ENCODE measurements at places on chromosomes 1 and 21. TPM values are rescaled to one million over a fixed set of nuclear protein-coding genes. Genes with fewer than 3 reads are reported as not detected.
A peak's percentile ranks its signal among the peaks of the same experiment; 100 is the strongest.

GRCh38 chr1:207239874-207240273, 81.6 kb upstream of the CD55 start:
- no peak for DNase-seq

DNA sequence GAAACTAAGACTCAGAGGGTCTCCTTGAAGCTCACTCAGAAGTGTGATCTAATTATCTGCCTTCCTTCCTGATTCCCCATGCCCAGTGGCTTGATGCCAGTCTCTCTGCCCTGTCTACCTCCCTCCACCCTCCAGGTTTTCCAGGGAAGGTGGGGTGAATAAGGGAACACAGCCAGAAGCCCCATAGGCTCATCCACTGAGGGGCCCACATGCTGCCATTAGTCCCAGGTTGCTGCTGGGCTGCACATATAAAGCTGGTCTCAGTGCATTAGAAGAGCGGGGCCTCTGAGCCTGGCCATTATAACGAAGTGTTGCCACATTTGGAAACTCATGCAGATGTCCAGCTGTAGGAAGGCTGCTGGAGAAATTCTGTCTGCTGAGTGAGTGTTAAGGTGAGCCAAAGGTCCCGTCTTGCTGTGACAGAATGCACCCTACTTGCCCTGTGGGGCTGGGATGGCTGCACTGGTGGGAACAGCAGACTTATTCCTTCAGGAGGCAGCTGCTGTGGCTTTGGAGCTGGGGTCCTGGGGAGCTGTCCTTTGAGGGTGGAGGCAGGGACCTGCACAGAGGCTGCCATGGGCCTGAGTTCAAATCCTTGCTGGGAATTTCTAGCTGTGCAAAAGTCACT, 2.9 kb downstream of the ADORA1 start:
- DNase-seq = no peak

GRCh38 chr1:206651958-206652890, 16.9 kb downstream of the DYRK3 start:
- DNase-seq = no peak

DNA sequence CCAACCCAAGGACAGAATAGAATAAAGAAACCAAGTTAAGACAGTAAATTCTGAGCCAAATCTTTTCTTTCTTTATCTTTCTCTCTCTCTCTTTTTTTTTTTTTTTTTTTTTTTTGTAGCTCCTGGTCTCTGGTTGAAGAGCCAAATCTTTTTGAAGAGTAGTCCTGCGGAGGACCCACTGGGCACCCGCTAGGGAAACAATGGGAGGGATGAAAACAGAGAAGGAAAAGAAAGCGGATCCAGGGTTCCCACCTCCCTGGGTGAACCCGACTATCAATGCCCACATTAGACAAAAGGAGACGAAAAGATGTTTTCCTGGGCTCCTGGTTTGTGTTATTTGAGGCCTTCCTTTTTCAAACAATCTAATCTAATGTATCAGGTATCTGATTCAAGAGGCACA, 49.8 kb upstream of the FBXO28 start:
- no peak for DNase-seq

GRCh38 chr1:171185091-171185490, at the start of gene FMO2:
Gene FMO2, plus strand, starts transcription at chr1:171185300. Its CDS starts 414 bp downstream, at chr1:171185714.
- DNase-seq = no peak

DNA sequence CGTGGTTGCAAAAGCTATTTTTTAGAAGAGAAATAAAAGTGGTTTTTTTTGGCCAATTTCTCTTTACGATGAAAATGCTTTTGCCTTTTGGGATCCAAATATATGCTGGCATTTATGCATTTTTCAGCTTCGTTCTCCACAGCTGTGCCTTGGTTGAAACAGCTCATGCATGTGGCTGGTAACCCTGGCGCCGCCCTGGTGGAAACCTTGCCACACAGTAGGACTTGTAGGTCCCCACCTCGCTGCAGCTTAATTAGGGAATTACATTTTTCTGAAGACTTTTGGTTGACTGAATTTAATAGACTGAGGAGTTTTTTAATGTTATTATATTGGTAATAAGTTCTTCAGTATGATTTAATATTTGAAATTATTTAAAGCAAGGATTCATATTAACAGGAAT, 12.7 kb upstream of the PCP4 start:
- DNase-seq = no peak

DNA sequence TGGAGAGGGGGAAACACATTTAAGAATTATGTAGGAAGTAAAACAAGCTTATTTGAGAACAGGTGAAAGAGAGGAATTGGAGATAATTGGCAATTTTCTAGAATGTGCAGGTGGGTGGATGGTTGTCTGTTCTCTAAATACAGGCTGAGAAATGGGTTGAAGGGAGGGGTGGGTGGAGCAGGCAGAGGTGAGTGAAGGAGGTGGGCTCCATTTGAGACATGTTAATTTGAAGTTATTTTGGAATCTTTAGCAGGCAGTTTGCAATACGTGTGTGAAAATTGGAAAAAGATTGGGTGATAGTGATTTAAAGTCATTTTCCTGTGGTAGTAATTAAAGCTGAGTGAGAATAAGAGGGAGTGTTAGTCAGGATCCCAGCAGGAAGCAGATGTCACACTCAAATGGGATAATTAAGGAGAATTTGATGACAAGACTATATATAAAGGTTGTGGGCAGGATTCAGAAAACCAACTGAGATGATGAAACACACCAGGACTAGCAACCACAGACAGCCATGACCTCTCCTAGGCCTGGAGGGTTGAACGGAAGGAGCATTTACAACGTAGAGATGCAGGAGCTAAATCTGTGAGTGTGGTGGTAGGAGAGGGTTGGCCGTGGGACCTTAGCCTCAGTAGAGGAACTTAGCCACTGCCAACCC, 40.6 kb downstream of the CHRM3 start:
- DNase-seq = no peak

DNA sequence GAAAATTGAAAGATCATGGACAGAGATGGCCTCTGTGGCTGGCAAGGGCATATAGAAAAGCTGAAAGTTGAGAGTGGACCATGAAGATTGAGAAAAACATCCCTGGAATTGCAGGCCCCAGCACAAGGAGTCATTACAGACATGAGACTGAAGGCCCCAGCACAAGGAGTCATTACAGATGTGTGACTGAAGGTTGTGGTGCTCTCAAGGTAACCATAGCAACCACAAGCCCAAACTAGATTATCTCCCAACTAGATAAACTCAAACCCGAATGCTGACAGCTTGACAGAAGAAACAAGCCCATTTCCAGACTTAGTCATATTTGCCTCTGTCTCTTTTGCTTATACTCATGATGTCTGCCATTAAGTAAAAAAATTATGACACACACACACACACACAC, 1252.1 kb upstream of the ADGRL4 start:
- no peak for DNase-seq

GRCh38 chr1:30715216-30715615, 8.2 kb downstream of the MATN1 start:
- peak; percentile 38 for DNase-seq

- no peak for DNase-seq
Observed at GRCh38 chr1:27811741-27812500, 18.7 kb upstream of the PPP1R8 start.

DNA sequence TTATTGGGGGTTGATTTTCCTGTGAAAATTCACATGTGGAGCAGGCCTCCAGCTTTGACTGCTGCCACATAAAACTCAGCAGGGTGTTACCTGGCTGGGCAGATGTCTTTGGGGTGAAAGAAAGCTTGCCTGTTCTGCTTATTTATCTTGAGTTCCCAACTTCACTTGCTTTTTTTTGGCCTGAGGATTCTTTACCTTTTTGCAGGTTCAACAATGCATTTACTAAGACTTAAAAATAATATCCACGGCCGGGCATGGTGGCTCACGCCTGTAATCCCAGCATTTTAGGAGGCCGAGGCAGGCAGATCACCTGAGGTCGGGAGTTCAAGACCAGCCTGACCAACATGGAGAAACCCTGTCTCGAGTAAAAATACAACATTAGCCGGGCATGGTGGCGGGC, 509.1 kb downstream of the KIF26B start:
- no peak for DNase-seq

GRCh38 chr1:223264529-223264928, 99.4 kb downstream of the SUSD4 start:
- no peak for DNase-seq

DNA sequence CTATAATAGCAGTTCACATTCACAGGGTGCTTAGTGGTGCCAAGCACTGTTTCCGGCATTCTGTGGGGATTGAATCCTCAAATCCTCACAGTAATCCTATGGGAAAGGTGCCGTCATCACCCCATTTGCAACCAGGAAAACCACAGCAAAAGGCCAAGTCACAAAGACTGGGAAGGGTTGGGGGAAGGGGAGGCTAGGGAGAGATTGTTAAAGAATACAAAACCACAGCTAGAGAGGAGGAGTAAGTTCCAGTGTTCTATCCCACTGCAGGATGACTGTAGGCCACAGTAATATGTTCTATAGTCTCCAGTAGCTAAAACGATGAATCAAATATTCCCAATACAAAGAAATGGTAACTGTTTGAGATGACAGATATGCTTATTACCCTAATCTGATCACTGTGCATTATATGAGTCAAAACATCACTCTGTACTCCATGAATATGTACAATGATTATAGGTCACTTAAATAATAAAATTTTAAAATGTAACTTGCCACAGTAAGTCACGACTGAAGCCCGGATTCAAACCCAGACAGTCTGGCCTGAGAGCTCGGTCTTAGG, 256.8 kb downstream of the TOMM20 start:
- no peak for DNase-seq

GRCh38 chr1:12610305-12610935, 7.6 kb downstream of the DHRS3 start:
- DNase-seq = no peak

DNA sequence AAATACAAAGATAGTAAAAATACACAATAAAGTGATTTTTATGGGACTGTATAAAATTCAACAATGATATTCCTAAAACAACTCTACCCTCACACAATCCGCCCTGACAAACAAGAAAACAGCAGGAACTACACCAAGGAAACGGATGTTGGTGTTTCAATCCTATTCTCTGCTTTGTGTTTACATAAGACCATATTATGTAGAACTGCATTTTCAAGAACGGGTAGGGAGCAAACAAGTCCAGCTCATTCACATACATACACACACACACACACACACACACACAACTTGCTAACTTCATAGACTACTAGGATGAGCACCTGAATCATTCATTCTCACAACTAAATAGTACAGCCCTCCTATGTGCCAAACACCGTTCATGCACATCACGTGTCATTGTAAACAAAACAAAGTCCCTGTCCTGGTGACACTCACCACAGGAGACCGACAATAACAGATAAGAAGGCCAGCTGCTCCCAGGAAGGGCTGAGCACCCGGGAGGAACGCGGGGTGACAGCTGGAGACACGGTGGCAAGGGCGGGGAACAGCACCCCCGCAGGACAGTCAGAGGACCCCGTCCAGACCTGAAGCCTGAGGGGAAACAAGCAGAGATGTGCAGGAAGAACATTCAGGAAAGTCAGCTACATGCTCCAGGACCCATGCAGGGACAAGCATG, 43.0 kb downstream of the NPHP4 start:
- DNase-seq = no peak

- DNase-seq = no peak
Observed at GRCh38 chr1:36115200-36115669, 9.8 kb downstream of the COL8A2 start.

DNA sequence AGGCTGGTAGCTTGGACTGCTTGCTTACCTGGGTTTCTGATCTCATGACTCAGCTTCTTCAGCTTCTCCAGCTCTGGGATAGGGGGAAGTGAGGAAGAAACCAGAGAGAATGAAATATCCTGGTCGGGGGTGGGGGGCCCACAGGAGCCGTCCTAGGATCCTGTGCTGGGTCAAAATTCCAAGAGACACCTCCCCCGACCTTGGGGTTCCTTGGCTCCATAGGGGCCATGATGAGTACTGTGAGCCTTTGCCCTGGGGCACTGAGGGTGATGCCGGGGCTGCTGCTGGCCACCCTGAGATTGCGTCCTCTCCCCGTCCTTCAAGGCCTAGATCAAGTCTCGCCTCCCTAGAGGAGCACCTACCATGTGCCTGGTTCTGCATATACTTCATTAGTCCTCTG, 40.0 kb downstream of the MYOM3 start:
- DNase-seq = no peak

DNA sequence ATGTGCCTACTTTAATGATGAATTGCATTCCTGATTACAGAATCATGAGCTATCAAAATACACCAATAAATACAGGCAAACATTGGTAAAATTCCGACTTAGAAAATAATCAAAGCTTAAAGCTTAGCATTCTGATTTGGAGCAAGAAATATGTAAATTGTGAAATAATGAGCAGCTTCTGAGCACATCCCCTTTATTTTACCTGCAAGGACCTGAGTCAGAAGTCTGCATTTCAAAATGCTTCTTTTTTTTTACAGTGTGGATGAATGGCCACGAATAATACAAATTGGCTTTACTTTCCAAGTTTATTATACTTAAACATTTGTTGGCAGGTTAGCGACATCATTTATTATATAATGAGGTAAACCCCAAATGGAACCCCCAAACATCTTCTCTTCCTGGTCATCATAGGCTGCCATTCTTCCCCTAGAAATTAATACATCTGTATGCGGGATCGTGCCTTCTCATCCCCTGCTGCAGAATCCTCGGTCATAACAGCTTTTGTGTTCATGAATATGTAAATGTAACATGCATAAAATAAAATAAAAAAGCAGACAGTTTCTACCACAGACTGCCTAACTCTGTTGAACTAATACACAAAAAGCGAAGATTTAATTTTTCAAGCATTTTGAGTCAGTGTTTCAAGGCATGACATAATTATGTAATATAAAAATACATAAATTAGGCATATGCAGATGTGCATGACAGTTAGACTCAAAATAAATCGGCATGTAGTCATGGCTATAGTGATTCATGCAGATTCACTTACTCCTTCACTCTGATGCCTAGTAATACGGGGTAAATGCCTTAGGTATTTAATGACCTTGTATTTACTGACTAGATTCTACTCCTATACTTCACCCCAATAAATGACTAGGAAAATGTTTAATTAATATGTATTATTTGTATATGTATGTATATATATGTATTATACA, 339.7 kb downstream of the USP25 start:
- DNase-seq = no peak

GRCh38 chr1:6353955-6354658, 39.5 kb downstream of the ACOT7 start:
- no peak for DNase-seq

- no peak for DNase-seq
Observed at GRCh38 chr1:174204697-174205308, 45.5 kb downstream of the RABGAP1L start.

DNA sequence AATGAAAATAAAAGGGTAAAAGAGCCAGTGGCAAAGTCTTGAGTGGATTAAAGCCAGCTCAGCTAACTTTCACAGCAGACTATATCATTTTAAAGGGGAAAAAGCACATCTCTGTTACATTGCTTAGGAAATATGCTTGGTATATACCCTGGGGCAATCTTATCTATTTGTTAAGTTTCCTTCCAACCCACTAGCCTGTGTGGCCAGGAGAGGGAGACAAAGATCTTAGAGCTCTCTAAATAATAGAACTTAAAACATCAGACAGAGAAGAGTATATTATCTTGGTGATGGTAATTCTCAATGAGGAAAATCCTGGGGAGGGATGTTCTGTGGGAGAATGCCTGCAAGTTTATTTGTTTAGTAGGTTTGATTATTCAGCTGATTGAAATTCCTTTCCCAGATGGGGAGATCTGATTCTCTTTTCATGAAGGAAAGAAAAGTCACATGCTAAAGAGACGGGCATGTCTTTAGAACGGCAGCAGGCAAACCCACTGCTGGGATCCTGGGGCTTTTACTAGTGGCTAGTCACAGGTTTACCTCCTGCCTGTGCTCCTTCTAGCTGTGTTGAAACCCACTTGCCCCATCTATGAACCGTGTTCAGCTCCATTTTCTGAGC, 3.6 kb downstream of the KCNE2 start:
- DNase-seq = peak; percentile 45

ITLN2 gene
- total RNA-seq = not detected

FOXO6 gene
- 1.2 TPM for total RNA-seq

RUNX3 gene
- 0.16 TPM for total RNA-seq

PPP1R12B gene
- total RNA-seq = 18.5 TPM

LCE6A gene
- total RNA-seq = not detected
